Dorsolateral prefrontal cortex (tissue), 122 donors: ENCODE measurements at places on chromosomes 5 and 9.

- DNase-seq, result no peak
Measured at GRCh38 chr5:16812911-16813310, 123.2 kb downstream of the MYO10 start.

DNA sequence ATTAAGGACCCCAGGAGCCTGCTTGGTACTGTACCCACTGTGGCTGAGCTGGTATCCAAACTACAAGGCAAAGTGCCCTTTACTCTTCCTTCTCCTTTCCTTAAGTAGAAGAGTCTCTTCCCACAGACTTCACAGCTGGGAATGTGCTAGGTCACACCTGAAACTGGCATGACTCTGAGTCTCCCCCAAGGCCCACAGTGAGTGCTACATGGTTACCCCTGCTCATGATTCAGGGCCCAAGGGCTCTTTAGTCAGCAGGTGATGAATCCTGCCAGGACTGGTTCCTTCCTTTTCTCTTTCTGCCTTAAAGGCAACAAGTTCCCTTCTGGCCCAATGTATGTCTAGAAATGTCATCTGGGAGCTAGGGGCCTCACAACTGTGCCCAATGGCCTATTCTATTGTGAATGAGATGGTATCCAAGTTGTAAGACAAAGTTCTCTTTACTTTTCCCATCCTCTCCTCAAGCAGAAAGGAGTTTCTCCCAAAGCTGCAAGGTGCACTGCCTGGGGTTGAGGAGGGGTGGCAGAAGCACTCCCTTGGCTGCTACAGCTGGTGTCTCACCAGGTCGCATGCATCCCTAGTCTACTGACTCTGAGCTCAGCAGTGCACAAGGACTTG is 134.4 kb downstream of the TMEM38B start:
- no peak for DNase-seq

- DNase-seq, result no peak
Measured at GRCh38 chr9:125140576-125140975, 2.8 kb downstream of the SCAI start.

DNA sequence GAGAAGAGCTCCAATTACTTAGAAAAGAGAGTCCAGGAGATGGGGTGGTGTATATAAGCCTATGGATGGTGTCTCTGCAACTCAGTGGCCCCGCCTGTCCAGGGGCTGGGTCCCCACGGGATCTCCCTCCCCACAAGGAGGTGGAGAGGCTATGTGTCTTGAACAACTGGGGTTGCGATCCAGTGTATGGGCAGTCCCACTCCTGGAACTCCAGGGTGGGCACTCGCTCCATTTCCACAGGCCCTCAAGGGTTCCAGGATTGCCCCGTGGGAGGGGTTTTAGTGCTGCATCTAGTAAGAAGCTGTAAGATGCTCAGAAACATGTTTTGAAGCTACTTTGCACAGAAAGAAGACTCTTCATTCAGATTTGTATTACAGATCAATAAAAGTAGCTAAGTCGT is 558 bp upstream of the SMAD5 start:
- DNase-seq, result peak; percentile 11

- no peak for DNase-seq
Measured at GRCh38 chr5:112013660-112014059, 256.7 kb upstream of the NREP start.

DNA sequence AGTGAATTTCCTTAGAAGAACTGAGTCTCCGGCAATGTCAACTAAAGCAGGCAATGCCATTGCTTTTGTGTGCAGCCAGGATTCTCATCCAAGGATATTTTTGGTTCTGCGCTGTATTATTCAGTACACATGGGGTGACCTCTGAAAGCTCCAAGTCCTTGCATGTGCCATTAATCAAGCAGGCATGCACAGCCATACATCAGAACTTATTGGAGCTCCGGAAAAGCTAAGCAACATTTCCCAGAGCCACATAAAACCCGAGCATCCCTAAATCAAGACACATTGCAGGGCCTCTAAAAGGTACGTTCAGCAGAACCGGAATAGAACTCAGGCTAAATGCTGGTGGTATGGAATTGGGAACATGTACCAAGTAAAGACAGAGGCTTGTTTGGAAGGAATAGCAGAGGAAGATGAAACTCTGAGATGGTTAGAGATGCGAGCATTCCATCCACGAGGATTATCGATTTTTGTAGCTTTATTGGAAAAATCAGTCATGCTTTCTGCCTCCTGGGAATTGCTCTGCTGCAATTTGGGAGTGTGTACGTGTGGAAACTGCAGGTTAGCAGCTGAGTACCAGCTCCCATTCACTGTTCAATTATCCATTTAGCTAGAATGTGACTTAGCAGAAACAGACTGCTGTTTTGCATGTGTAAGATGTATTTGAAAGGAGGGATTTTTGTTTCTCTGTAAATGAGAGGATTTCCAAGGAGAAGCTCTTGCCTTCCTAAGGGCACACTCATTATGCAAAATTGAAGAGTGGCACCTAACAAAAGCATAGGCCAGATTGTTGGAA is 143.7 kb upstream of the WWC1 start:
- no peak for DNase-seq

DNA sequence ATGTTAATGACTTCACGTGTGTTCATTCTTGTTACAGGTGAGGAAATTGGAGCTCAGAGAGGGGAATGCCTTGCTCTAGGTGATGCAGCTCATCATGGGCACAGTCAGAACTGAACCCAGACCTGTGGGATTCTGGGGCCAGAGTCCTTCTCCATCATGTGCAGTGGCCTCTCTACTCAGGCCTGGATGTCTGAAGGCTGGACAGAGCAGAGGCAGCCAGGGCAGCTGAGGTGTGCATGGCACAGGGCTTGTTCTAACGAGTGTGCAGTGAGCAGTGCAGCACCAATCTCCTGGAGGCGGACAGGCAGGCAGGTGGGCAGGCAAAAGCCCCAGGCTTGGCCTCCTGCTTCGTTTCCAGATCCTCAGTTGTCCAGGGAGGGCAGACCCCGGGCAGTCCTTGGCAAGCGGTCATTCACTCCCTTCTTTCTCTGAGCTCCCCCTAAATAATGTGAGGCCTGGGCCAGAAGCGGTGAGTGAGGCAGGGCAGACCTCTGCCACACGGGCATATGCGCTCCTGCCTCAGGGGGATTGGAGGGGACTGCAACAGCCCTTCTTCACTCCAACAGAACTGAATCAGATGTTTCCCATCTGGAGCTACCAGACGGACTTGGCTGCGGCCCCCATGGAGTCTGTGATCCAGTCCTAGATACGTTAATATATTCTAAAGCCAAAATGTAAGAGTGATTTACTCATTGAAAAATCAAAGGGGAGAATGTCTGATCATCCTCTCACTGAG is 68.7 kb upstream of the FSTL4 start:
- DNase-seq, result no peak

DNA sequence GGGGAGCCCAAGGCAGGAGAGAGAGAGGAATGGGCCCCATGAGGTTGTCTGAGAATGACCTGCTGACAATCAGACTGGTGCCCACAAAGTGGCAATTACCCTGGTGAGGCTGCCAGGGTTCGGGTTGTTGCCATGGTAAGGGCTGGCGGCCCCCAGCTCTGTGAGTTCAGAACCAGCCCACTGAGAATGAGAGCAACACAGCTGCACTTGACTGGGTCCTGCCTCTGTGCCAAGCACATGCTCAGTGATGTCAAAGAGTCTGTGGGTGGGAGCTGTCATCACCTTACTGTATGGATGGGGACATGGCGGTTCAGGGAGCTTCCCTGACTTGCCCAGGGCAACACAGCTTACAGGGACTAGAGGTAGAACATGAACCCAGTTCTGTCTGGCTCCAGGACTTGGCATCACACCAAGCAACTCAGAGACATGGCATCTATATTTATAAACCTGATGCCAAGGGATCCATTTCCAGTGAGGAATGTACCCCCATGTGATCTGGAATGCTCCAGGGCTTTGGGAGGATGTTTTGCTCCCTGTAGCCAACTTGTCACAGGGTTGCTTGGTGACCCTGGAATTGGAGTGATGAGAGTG is 38.2 kb upstream of the TEX48 start:
- DNase-seq, result no peak

DNA sequence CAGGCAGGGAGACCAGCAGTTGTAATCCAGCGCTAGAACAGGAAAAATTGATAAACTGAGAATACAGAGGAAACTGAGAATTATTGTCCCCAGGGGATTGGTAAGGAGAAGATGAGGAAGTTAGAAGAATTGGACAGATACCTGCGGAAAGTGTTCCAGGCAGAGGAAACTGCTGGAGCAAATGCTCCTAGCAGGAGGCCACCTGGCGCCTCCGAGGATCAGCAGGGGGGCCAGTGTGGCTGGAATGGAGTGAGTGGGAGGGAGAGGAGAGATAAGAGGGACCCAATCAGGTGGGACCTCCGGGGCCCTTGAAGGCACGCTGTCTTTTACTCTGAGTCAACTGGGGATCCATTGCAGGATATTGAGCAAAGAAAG is 695 bp upstream of the ANXA6 start:
- DNase-seq, result no peak

DNA sequence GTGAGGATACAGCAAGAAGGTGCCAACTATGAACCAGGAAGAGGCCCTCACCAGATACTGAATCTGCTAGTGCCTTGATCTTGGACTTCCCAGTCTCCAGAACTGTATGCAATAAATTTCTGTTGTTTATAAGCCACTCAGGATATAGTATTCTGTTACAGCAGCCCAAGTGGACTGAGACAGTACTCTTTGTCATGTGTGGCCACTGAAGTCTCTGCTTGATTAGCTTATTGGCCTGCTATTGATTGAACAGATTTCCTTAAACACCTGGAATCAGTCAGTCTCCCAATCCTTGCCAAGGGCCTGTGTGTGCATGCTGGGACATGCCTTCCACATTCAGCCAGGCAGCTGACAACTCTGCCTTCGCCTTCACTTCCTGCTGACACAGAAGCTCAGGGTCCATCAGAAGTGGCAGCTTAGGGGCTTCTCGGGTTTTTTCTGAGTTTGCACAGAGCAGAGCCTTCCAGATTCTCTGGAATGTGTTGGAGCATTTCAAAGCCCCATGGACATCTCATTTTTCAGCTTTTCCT is 13.7 kb upstream of the ROR2 start:
- no peak for DNase-seq

DNA sequence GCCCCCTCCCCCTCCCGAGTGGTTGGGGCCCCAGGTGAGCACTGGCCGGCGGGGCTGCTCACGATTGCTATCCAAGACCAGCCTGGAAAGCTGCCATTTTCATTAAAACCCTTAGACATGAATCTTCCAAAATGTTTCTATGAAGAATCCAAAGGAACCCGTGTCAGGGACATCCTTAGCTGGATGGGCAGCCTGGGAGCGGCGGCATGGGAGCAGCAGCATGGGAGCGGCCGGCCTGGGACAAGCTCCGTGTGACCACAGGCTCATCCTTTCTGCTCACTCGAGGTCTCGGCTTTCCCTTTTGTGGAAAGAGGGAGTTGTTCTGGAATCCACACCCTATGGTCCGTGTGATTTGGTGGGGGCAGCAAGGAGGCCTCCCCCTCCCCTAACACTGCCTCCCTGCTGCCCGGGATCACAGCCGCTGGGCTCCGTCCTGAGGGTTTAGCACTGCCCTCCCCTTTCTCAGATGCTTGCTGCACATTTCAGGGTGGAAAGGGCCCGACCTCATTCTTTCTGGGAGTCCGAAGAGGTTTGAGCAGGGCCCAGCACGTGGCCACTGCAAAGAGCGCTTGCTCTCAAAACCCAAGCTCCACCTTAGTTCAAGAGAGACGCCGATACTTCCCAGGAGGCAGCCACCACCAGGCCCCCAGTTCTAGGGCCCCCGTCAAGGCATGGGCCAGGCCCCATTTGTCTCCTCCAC is 127.7 kb downstream of the RXRA start:
- DNase-seq, result no peak

DNA sequence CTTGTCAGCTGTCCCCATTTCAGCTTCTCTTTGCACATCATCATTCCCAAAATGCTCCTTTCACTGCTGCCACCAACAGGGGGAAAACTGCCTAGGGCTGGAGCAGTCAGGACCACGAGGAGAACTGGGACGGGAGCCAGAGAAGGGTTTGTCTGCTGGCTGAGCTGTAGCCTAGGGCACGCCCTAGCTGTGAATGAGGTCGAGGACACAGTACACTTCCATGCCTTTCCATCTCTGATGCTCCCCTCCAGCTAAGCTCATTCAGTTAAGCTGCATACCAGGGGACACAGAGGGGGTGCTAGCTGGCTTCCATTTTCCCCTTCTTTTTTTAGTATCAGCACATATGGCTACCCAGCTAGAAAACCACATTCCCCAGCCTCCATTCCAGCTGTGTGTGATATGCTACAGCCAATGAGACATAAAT is 64.7 kb downstream of the STK10 start:
- peak; percentile 73 for DNase-seq

GRCh38 chr5:95178046-95178651 is 106.7 kb downstream of the MCTP1 start:
- no peak for DNase-seq

GRCh38 chr9:119951090-119951489 is 581.9 kb upstream of the BRINP1 start:
- DNase-seq, result no peak
